ELR (cell line): ENCODE measurements at places on chromosomes 1 and 21.

DNA sequence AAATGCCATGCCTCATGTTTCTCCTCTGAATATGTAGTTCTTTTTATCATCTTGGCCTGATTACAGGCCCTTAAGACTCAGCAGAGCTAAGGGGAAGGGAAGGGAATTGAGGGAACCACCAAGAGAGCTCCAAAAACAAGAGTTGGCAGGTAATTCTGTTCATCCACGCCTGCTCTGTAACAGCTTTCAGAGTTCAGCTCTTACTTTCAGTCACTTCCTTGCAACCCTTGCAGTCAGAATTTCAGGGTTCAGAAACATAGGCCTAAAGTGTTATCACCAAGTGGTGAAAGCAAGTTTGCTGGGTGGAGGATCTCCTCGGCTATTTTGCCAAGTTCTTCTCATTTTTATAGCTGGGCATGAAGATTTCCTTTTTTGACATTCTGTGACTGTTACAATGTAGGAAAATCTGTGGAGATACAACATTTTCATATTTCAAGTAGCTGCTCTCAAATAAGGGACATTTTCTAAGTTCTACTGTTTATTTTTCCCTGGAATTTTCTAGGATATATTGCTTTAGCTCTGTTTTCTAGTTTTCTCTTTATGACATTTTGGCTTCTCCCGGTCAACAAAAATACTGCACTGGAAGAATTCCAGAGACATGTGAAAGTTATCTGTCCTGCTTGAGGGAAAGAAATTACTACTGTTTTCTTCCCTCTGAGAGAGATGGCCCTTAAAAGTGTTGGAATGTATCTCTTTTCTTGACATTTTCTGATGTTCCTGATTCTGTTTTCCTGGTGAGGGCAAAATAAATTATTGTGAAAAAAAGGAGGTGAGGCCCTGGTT is 251.8 kb upstream of the ST6GALNAC5 start:
- no peak for DNase-seq

GRCh38 chr1:153803470-153804056 is 28.4 kb downstream of the SLC27A3 start:
- DNase-seq: no peak

- DNase-seq: peak; percentile 84
Measured at GRCh38 chr1:176656257-176656995, 193.5 kb downstream of the PAPPA2 start.

DNA sequence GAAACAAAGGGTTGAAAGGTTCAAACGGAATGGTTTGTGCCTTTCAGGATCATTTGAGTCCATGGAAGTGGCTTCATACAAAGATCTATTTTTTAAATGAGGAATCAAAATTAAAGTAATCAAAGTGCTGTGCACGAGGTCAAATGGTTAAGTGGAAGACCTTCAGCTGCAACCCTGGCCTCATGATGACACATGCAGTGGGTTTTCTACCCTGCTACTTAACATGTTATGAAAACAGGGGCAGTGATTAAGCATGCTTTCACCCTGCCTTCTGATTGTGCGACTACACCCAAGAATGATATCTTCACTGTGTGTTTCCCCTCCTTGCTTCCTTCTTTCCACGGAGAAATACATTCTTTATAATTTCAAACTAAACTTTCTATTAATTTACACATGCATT is 604.2 kb downstream of the LRRIQ3 start:
- peak; percentile 58 for DNase-seq

GRCh38 chr1:207059881-207060280 is 6.8 kb downstream of the PFKFB2 start:
- DNase-seq: no peak

- no peak for DNase-seq
Measured at GRCh38 chr1:67556297-67556900, 126.2 kb upstream of the SERBP1 start.

- peak; percentile 77 for DNase-seq
Measured at GRCh38 chr1:31760471-31761470, 3.4 kb downstream of the ADGRB2 start.

DNA sequence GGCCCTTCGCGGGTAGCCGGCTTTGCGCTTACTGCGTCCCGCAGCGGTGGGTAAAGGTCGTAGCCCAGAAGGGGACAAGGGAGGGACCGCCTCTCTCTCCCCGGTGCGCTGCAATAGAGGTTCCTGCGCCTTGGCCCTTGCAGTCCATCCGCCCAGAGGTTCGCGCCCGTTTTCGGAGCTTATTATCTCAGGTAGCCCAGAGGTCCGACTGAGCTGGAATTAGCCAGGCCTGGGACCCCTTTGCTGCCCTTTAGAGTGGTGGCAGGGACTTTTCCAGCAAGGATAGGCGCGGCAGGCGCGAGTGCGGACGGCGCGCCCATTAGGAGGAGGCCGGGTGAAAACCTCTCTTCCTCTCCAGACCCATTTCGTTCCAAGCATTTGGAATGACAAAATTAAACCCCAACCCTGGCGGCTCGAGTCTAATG is 5.0 kb downstream of the LHX4 start:
- no peak for DNase-seq

- no peak for DNase-seq
Measured at GRCh38 chr1:40407453-40407852, 33.9 kb downstream of the SMAP2 start.

DNA sequence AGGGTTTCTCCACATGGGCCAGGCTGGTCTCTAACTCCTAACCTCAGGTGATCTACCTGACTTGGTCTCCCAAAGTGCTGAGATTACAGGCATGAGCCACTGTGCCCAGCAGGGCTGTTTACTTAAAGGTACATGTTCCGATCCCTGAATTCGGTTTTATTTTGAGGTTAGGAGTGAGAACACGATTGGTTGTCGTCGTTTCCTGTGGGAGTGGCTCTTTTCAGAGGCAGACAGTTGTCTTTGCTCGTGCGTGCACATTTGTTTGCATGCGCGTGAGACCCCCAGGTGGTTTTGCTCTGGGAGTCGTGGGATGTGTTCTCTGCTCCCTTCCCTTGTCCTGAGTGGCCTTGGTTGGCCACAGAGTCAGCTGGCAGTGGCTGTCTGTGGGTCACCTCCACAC is 60.2 kb downstream of the SKI start:
- no peak for DNase-seq

DNA sequence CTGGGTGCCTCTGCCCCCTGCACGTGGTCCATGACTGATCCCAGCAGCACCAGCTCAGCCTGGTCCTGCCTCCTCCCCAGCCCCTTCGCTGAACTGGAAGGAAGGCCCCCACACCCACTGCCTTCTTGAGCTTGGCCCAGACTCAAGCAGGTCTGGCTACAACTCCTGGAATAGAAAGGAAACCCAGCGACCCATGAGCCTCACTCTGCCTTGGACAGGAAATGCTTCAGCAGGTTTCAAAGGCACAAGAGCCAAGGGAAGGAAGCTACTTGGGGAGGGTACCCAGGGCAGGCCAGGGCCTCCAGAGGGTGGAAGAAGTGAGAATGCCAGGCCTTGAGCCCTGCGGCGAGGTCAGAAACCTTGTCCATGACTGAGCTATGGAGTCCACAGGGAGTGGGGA is 35.9 kb upstream of the RD3 start:
- no peak for DNase-seq

DNA sequence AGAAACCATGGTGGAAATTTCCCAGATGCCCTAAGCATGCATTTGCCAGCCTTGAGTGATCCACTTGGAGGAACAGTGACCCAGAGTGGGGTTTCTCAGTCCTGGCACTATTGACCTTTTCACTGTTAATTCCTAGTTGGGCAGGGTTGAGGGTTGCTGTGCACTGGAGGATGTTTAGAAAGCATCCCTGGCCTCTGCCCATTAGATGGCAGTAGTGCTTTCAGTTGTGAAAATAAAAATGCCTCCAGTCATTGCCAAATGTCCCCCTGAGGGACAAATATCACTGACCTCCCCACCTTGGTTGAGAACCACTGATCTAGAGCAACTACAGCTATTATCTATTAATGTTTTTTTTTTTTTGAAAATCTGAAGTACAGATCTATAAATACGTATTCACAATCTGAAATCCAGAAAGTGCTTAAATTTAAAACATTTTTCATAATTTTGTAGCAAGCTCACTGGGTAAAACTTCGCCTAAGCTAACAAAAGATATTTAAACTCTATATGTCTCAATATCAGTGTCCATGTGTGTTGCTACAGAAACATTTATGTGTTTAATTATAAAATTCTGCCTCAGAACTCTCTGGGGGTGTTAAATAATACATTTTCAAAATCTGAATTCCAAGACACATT is 27.3 kb downstream of the F3 start:
- peak; percentile 61 for DNase-seq

- no peak for DNase-seq
Measured at GRCh38 chr1:30755746-30756145, 1.8 kb downstream of the LAPTM5 start.

- DNase-seq: no peak
Measured at GRCh38 chr1:6349254-6349943, 44.2 kb downstream of the ACOT7 start.

DNA sequence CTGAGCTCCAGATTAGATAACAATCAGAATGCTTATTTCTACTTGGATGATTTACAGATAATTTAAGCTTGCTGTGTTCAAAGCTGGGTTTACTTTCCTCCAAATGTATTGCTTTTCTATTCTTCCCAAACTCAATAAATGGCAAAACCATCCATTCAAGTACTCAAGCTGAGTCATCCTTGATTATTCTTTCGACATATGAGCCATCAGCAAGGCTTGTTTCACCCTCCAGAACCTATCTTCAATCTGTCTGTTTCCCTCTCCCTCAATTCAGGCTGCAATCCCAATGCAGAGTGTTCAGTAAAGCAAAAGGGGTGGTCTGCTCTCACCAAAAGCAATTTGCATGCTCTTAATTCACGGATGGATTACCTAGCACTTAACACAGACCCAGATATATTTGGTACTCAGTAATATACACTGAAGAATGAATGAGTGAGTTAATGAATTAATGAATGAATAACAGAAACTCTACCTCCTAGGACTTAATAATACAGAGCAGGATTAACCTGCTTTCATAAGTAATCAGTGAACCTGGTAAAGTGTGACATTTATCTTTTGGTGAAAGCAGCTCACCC is 41.9 kb downstream of the DDR2 start:
- peak; percentile 78 for DNase-seq

DNA sequence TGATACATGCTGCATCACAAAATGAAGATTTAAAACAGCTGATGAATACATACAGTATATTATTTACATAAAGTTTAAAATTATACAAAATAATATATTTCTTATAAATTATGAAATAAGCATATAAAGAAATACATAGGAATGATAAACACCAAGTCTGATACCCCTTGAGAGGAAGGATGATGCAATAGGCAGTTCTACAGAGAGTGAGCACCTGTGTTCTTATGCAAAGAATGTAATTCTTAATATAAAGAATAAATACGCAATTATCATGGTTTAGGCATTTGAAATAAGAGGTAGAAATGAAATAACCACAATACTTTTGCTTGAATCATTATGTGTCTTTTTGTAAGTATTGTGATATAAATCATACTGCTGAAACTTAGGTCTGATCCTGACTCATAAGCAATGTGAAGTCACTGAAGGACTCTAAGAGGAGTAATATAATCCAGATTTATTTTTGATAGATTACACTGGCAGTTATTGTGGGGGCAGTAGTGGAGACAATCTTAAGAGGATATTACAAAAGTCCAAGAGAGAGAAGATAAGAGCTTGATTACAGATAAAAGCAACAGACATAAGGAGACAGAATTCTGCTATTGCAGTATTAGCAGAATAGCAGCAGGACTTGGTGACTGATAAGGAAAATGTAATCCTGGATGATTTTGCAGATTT is 39.0 kb downstream of the TTLL7 start:
- peak; percentile 32 for DNase-seq

GRCh38 chr1:226945106-226945857 is 5.2 kb downstream of the COQ8A start:
- no peak for DNase-seq

- DNase-seq: no peak
Measured at GRCh38 chr1:56092684-56093570, 486.4 kb downstream of the PLPP3 start.

- DNase-seq: peak; percentile 15
Measured at GRCh38 chr1:240342251-240342625, 250.6 kb downstream of the FMN2 start.

GRCh38 chr1:1161683-1162079 is 12.0 kb upstream of the TTLL10 start:
- no peak for DNase-seq

DNA sequence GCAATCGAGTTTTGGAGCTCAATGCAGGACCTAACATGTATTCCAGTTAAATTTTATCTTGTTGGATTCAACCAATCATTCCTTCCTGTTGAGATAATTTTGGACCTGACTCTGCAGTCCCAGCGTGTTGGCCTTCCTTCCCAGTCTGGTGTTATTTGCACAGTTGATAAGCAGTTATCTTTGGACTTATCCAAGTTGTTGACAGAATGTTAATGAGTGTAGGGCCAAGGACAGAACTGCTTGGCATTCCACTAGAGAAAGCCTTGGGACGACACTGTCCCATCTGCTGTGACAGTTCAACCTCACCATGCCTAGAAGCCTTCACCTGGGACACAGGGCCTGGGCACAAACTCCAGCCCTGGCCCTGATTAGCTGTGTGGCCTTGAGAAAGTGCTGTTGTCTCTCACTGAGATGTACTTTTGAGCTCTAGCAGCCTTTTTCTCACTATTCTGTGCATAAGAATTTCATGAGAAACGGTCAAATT is 104.1 kb upstream of the SLC25A33 start:
- DNase-seq: no peak

DNA sequence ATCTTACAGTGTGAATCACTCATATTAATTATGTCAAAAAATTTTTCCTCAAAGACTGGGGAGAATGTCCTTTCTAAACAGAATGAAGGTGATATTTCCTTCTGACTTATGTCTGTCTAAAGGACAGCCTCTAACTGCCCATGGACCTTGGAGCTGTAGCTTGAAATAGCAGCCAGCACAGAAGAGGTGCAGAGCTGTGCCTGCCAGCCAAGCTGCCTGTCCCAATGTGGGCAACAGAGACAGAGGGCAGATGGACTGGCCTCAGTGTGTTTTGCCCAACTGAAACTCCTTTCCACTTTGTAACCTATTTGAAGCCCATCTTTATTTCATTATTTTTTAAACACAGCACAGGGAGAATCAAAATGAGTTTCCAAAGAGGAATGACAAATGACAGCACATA is 97.6 kb upstream of the DYNLT5 start:
- no peak for DNase-seq

- DNase-seq: no peak
Measured at GRCh38 chr21:39319251-39319756, 5.9 kb upstream of the BRWD1 start.

GRCh38 chr1:3274972-3275371 is 179.5 kb upstream of the ARHGEF16 start:
- DNase-seq: no peak

DNA sequence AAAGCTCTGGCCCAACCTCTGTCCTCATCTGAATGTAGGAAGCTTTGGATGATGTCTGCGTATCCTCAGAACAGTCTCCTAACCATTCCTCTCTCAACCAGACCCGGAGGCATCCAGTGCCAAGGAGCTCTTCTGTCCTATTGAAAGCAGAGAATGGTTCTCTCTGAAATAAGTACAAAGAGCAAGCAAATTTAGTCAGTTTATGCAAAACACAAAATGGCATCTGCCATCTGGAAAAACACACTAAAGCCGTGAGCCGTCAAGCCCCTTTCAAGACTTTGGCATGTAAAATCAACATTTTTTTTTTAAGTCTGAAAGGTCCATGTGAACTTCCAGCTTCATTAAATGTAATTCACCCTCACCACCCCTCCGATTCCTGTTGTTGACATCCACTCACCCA is 21.7 kb upstream of the PROX1 start:
- DNase-seq: no peak

GRCh38 chr1:75808921-75809320 is 12.2 kb downstream of the MSH4 start:
- no peak for DNase-seq
